ENCODE measurements at places on chromosomes 7 and 10.

- DNase-seq: no peak
These were observed 7.5 kb downstream of the TMEM225B start for GRCh38 chr7:99605527-99605926.

GRCh38 chr7:69359003-69359700, 239.1 kb upstream of the AUTS2 start:
- no peak for DNase-seq

DNA sequence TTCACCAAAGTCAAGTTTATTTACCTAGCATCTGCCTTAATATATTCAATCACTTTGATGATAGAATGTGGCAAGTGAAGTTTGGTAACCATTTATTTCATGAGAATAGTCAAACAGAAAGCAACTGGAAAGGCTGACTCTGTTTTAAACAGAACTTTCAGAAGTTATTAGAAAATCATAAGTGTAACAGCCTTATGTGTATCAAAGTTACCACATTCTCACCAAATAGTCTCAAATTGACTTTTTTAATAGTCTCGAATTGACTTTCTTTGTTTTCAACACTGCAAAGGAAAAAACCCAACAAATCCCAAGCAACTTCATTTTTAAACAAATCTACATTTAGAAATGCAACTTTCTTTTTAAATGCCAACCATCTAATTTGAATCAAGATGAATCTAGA, 29.5 kb downstream of the NAMPT start:
- no peak for DNase-seq

DNA sequence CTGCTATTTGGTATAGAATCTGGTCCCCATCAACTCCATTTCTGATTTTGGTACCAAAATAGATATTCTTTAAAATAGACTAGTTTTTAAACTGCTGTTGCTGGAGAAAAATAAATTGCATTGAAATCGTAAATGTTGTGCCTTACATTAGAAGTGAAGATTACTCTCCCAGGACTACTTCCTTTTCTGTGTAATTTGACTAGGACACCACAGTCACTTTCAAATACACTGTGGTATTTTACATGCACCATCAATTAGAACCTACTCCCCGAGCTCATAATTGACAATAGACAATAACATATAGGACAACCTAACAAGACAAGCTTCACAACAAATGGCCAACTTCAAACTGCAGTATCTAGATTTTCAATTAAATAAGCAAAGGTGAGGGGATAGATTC, 211.5 kb downstream of the DGKB start:
- DNase-seq: no peak

- DNase-seq: no peak
These were observed 16.1 kb upstream of the JMJD1C start for GRCh38 chr10:63481815-63482421.

- DNase-seq: no peak
These were observed 83.3 kb upstream of the CTBP2 start for GRCh38 chr10:125243532-125244253.

- no peak for DNase-seq
These were observed 5.8 kb downstream of the UNCX start for GRCh38 chr7:1238450-1238882.

GRCh38 chr10:13939391-13939790, 352.6 kb downstream of the PRPF18 start:
- no peak for DNase-seq

DNA sequence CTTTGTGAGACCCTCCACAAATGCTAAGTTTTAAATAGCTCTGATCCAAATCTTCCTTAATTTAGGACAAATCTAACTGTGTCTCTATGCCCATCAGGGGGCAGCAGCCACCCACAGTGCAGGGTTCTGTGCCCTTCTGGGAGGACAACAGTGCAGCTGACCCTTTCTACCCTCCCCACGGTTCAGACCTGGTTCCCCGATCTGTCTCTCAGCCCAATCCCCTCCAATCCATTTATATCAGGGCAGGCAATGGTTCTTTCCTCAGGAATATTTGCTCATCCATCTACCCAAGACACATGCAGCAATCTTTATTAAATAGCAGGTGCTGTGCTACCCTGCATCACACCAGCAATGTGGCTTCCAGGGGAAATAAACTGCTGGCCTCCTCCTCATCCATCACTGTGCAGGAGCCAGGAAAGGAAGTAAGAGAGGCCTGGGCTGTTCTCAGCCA, 4.0 kb upstream of the RBM28 start:
- DNase-seq: no peak

DNA sequence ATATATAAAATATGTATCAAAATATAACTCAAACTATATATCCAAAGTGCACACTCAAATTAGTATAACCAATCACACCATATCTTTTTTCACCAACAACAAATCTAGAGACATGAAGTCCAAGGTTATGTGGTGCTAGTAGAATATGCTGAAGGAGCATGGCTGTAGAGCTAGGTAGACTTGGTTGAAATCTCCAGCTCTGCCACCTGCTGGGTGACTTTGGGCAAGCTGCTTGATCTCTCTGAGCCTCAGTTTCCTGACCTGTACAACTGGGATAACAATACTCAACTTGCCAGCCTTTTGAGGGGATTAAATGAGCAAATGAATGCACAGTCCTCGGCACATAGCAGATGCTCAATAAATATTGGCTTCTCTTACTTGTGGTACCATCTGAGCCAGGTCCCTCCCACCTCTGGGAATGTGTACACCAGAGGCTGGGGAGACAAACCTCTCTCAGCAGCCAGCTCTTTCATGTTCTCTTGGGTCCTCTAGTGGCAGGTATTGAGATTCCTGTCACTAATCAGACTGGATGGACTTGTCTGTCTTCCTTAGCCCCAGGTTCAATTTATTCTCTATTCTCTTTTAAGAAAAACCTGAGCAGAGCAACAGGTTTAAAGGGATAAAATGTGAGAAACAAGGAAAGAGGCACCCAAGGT, 94.3 kb upstream of the PDE1C start:
- DNase-seq: no peak

DNA sequence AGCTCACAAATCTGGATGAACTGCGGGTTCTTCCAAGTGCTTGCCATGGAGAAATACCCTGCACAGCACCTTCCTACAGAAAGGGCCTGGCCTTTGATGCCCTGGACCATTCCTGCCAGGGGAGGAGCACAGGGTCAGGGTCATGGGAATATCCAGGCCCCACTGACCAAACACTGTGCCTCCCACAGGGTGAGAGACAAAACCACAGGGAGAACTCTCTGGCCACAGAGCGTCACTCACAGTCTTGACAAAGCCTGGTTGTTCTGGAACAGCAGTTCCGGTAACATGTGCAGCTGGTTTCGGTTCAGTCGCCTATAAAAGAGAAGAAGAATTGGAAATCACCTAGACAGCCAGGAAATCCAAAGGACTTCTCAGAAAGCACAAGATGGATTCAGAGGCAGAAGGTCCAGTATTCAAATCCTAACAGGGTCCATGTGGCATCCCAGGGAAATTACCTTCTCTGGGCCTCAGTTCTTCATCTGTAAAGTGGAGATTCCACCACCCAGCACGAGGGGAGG, 28.1 kb downstream of the SLIT1 start:
- DNase-seq: no peak

GRCh38 chr7:85068799-85069198, 118.1 kb downstream of the SEMA3D start:
- DNase-seq: no peak

- DNase-seq: peak; percentile 7
These were observed 21.0 kb upstream of the RPA3 start for GRCh38 chr7:7739204-7740036.

DNA sequence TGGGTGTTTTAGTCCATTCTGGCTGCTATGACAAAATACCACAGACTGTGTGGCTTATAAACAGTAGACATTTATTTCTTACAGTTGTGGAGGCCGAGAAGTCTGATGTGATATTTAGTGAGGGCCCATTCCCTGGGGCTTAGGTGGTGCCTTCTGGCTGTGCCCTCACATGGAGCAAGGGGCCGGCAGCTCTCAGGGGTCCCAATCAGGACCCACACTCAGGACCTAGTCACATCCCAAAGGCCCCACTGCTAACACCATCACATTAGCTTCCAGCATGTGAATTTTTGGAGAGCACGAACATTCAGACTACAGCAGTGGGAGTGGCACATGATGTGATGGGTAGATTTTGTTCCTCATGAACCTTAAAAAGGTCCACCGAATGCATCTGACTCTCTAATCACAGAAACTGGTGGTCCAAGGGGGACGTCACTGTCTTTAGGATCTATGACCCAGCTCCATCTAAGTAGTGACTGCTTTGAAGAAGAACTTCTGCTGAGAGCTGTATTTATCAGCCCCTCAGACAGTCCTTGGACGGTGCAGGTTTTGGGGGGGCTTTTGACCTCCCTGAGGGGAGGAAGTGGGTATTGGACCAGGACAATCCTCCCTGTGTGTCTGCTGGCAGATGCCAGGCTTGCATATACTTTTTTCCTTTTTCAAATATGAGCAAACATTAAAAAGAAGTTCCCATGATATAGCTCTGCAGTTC, 154.5 kb upstream of the ZNF32 start:
- DNase-seq: no peak

GRCh38 chr7:2771274-2771731, 72.8 kb downstream of the GNA12 start:
- no peak for DNase-seq

DNA sequence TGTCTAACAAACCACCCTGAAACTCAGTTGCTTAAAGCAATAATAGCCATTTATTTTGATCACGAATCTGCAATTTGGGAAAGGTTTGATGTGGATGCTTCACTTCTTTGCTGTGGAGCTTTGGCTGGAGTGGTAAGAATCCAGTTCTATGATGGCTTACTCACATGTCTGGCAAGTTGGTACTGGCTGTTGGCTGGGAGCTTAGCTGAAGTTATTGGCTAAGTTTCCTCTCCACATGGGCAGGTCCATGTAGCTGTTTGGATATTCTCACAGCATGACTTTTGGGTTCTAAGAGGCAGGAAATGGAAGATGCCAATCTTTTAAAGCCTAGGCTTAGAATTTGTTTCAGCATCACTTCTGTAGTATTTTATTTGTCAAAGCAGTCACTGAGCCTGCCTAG, 277.6 kb upstream of the NRP1 start:
- no peak for DNase-seq

- DNase-seq: no peak
These were observed 44.9 kb downstream of the CCDC71L start for GRCh38 chr7:106615808-106616707.

GRCh38 chr10:72096115-72097000, 8.0 kb upstream of the SPOCK2 start:
- DNase-seq: peak; percentile 10

- DNase-seq: no peak
These were observed 311.3 kb upstream of the AOAH start for GRCh38 chr7:37035631-37036030.

- DNase-seq: no peak
These were observed 22.9 kb upstream of the ABCA13 start for GRCh38 chr7:48148311-48148710.

- DNase-seq: no peak
These were observed 429.9 kb upstream of the KLF6 start for GRCh38 chr10:4214908-4215307.

DNA sequence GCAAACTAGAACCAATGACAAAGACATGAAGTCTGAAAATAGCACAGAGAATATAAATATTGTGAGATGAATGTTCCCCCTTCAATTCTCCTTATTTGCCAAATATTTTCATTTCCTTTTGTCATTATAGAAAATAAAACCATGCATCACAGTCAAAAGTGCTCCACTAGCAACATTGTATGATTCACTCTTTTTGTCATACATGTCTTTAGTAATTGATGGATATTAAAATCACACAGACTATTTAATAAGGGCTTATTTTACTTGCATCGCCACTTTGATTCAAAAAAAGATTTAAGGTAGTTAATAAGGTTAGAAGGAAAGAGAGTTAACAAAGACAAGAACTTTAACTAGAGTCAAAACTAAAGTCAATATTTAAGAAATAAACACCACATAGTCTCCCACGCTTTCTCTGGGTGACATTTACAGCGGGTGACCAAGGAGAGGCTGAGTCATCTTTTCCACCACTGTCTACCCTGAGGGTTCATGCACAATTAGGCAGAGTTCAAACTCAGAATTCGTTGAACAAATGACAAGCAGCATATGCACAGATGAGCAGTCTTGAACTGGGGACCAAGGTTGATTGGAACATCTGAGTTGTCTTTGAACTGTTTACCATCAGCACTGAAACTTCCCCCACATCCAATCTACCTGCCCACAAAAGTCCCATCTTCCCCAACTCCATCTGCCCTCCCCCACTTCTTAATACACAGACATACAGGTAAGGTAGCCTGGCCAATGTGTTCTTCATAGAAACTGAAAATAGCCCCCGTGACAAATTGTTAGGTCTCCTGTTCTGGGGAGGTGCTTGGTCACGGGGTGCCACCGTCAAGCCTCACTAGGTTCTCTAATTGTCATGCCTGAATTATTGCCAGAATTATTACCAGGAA, 42.5 kb downstream of the C7orf25 start:
- DNase-seq: no peak

DNA sequence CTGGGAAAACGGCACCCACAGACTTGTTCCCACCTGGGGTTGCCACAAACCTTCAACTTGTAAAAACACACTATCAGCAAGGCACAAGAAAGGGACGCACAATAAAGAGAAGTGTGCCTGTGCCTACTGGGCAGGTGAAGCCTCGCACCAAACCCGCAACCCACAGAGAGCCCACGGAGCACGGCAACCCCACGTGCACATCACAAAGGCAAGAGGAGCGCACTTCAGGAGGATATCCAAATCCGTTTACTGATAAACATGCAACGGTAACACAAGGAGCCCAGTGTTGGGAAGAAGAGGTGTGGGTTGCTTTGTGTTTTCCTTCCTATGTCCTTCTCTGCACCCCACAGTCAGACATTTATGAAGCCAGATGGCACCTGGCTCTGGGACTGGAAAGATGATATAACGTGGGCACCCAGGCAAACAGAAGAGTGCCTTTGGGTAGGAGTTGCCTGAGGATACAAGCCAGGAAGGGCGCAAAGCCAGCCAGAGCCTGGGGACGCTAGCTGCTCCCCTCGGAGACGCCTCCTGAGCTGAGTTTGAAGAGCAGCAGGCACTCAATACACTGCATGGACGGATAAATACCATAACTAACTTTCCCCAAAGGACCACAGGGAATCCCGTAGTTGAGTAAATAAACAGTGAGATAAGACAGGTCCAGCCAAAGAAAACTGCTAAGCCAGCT, 41.6 kb downstream of the TCERG1L start:
- no peak for DNase-seq

GRCh38 chr7:133115596-133115995, 33.7 kb upstream of the CHCHD3 start:
- DNase-seq: no peak

- peak; percentile 4 for DNase-seq
These were observed 37.2 kb upstream of the TARP start for GRCh38 chr7:38310591-38311101.

- peak; percentile 38 for DNase-seq
These were observed 50.7 kb upstream of the AMPH start for GRCh38 chr7:38681882-38682281.

- peak; percentile 75 for DNase-seq
These were observed at the start of gene SP8 for GRCh38 chr7:20786779-20787659. SP8 (minus strand) TSS chr7:20786886; CDS start chr7:20786798, 88 bp downstream.

GRCh38 chr7:69892790-69893189, 294.5 kb downstream of the AUTS2 start:
- no peak for DNase-seq

DNA sequence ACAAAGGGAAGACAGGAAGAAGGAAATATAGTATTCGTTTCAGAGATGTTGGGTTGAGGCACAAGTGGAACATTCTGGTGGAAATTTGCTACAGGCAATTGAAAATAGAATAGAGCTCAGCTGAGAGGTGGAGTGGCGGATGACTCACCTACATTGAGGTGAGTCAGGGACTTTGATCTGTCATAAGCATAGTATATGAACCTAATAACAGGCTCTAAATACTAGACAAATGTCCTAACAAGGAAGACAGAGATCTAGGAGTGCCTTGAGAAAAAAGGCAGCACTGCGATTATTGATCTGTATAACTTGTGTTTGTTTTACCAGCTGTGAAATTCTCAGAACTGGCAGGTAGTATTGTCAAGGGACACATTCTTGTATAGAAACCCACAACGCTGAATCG, 907 bp upstream of the IFRD1 start:
- DNase-seq: no peak
